ENCODE measurements at places on chromosomes 13 and 19.

GRCh38 chr13:71611292-71611691 lies 255.7 kb downstream of the DACH1 start:
- DNase-seq, result no peak

GRCh38 chr19:2782329-2782935 lies 641 bp downstream of the SGTA start:
- peak; percentile 83 for DNase-seq

DNA sequence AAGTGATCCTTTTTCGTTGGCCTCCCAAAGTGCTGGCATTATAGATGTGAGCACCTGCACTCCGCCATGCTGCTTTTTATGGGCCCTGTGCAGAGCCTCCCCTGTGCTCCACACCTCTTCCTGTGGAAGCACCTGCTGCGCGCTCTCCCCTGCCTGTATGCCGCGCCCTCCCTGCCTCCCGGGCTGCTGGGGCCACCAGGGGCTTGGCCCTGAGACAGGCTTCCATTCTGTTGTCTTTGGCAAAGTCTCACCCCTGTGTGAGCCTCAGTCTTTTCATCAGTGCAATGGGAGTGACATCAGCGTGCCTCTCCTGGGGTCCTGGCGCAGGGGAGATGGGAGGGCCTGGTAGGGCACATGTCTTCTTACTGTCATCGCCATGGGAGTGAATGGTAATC lies 1.3 kb downstream of the FAM174C start:
- DNase-seq, result peak; percentile 63

- no peak for DNase-seq
These were observed 150.9 kb downstream of the URI1 start for GRCh38 chr19:30092721-30093569.

DNA sequence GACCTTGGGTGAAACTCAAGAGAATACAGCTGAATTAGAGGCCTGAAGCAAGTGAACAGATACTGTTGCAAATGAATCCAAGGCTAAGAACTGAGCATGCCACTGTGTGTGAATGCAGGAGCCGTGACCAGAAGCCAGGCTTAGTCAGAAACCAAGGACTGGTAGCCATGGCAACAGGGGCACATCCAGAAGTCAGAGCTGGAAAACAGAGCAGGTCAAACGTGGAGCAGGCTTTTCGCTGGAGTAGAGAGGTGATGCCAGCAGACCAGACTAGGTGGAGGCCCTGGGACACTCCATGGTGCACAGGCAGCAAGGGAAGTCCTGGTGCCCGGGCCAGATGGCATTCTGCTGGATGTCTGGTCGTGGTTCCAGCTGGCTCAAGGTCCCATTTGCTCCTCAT lies 564.1 kb downstream of the PCDH9 start:
- DNase-seq, result peak; percentile 57

DNA sequence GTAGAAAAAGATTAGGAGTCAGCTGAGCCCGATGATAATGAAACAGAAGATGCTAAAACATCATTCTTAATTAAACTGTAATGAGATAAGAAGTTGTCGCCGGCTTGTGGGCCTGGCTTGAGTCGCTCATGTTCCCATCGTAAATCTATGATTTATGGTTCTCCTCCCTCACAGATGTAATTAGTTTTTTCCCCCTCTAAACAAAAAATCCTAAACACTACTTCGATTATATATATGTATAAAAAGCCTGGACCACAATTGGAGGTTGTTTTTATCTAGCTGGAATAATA lies 151.3 kb downstream of the PTPRS start:
- no peak for DNase-seq

DNA sequence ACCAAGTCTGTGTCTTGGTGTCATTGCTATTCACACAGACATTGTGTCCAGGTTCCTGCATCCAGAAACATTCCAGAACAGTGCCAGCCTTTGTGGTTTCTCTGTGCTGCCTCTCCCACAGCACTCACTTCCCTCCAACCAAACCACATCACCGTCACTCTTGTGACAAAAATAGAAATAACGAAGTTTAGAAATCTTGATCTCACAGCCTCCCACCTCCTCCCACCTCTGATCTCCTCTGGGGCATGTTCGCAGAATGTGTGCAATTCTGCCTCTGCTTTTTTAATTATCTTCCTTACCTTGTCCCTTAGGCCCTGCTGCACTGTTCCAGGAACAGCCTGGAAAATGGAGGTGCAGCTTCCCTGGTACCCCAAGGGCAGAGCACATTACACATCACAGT lies 8.7 kb upstream of the SERPINE3 start:
- no peak for DNase-seq

All from NCI-H146 (cell line).